SIG-M5 (cell line): ENCODE measurements at places on chromosomes 12 and 14.
A peak's percentile ranks its signal among the peaks of the same experiment; 100 is the strongest.

DNA sequence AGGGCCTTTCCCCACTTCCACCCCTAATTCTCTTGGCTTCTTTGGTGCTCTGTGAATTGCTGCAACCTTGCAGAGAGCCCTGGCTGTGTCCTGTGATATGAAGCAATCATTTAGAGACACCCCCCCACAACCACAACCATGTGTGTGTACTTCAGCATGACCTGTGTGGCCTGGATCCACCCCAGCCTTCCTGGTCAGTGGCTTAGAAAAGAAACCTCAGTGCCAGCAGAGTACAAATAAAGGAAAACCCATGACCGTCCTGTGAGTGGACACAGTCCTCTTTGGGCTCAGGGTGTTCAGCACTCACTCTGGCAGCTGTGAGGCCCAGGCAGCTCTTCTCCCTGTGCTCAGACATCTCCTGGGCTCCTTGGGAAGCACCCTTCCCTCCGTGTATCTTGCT, 206.6 kb upstream of the DIO3 start:
- no peak for DNase-seq

DNA sequence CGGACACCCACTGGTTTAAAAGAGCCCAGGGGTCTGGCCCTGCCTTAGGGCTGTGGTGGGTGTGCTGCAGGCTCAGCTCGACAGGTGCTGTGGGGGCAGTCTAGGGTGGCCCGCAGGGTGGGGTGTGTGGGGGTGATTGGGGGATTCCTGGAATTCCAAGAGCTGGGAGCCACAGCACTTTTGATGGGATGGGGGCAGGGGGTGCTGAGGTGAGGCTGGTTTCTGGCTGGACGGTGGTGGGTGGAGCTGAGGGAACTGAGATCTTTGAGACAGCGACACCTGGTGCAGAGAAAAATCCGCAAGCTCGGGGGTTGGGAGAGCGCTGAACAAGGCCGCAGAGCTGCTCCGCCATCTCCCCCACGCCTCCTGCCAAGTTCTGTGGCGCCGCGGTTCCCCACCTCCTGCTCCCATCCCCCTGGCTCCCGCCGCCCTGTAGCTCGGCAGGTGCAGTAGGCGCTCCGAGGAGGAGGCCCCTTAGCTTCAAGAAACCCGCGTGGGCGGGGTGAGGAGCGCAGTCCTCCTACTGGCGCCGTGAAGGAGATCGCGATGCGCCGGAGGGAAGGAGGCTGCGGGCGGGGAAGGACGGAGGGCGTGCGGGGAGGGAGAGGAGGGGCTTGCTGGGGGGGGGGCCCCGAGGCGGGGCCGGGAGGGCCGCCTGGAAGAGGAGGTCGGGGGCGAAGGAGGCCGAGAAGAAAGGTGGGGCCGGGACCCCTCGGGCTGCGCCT, 1.3 kb upstream of the TEDC1 start:
- peak; percentile 59 for DNase-seq

- no peak for DNase-seq
Observed at GRCh38 chr12:28108599-28108998, 81.7 kb upstream of the CCDC91 start.

DNA sequence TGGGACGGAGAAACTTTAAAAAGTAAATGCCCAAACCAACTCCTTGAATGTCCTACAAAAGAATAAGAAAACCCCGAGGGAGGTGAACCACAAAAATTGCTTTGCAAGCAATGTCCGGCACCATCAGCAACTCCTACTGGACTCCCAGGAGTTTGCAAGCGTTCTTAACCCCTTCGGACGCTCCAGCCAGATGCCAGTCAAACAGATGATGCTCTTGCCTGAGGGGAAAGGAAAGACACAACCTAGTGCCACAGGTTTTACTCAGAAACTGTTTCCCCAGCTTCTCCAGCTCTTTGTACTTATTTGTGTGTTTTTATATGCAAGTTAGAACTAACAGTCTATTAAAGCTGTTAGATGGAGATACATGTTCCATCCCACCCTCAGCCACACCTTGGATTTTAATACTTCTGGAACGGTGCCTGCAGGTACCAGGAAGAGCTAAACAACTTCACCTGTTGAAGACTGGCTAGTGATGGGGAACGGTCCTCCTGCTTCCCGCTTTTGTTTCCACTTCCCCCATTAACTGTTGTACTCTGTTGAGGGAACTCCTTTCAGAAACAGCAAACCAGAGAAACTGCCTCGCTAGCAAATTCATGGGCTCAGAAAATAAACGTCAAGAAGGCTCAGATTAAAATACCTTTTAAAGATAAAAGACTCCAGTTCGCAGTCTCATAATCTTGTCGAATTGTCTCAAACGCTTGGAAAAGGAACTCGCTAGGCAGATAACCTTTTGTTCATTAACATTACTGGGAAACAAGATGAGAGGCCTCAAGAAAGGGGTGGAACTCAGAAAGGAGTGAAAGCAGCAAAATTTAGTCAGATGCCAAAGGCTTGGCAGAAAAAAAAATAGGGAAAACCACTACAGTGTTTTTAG, 1.1 kb upstream of the FERMT2 start:
- no peak for DNase-seq

- DNase-seq = no peak
Observed at GRCh38 chr14:98698341-98698740, 573.7 kb downstream of the BCL11B start.

- no peak for DNase-seq
Observed at GRCh38 chr14:59461891-59462290, 3.3 kb downstream of the GPR135 start.

DNA sequence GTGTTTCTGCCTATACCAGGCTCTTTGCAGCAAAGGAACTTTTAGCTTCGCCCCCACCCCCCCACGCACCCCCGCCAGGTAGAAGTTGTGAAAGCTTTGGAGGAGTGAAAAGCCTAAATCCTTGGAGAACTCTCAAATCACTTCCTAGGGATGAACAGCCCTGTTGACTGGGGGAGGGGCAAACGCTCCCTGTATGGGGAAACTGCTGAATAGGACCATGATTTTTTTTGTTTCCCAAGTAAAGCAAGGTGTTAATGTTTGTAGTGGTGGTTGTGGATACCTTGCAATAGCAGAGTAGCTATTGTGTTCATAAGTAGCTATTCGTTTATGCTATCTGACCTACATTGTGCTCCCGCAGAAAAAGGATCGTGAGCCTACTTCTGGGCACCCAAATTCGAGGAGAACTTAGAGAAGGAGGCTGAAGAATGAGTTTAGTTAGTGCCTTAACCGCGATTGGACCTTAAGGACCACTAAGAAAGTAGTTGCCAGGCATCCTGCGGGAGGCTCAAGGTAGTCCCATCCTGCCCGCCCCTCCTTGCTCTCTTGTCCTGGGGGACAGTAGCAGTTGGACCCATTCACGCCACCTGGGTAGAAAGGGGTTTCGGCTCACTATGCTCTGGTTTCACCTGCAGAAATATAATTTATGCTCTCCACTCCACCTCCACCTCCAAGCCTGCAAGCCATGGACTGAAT, 901 bp upstream of the NFKBIA start:
- no peak for DNase-seq

- DNase-seq = no peak
Observed at GRCh38 chr12:70948976-70949336, 28.4 kb upstream of the PTPRR start.

DNA sequence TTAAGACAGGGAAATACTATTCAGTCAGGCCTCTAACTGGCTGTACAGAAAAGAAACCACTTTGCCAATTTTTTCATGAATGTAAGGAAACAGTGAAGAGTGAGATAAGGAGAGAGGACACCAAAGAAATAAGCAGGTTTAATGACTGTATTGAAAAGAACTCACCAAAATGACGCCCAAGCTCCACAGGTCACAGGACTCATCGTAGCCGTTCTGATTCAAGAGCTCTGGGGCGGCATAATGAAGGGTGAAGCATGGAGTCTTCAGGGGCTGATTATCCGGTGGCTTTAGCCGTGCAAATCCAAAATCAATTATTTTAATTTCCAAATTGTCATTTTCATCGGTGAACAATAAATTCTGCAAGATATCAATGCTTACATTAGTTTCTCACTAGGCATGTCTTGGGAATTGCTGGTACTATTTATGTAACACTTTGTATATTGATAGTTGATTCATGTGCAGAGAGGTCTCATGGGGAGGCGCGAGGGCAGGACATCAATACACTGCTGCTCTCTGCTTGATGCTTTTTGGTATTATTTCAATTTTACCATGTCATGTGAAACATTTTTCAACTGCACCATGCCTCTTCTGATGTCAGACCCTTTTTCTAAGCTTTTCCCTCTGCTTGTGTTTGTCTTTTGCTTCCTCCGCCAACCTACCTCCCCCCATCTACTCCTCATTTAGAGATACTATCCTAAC, 74.2 kb upstream of the TTC7B start:
- DNase-seq = no peak

- no peak for DNase-seq
Observed at GRCh38 chr12:124556896-124557501, 10.4 kb downstream of the NCOR2 start.

DNA sequence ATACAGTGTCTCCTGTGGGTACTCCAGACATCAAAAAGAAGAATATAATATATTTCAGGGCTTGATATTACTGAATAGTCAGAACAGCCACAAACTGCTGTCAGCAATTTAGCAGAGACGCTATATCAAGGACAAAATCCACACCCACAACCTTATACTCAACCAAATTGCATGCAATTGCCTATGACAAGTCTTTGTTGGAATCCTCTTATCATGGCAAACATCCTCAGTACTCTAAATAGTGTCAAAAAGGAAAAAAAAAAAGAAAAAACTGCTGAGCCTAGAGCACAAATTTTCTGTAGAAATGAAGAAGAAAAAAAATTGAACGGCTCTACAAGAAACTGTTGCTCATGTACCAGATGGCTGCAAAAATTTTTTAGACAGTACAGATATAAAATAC, 485.7 kb downstream of the TMTC2 start:
- no peak for DNase-seq

- DNase-seq = no peak
Observed at GRCh38 chr14:69284170-69284569, 24.2 kb downstream of the GALNT16 start.

- no peak for DNase-seq
Observed at GRCh38 chr14:64721391-64721791, 17.2 kb downstream of the PLEKHG3 start.

GRCh38 chr12:106729611-106730010, 44.9 kb upstream of the RIC8B start:
- no peak for DNase-seq

- DNase-seq = no peak
Observed at GRCh38 chr12:89693639-89694202, 14.9 kb downstream of the ATP2B1 start.

GRCh38 chr12:74985293-74985985, 224.2 kb downstream of the KCNC2 start:
- DNase-seq = no peak
